ENCODE measurements at places on chromosomes 7 and 10.

- peak; percentile 66 for DNase-seq
Measured at GRCh38 chr7:20329389-20330238, 1.1 kb upstream of the ITGB8 start.

- no peak for DNase-seq
Measured at GRCh38 chr10:126066456-126066855, 170.1 kb downstream of the FANK1 start.

GRCh38 chr10:58859526-58859925 lies 316.9 kb upstream of the PHYHIPL start:
- no peak for DNase-seq

- DNase-seq: no peak
Measured at GRCh38 chr10:55358539-55358938, 557.5 kb upstream of the PCDH15 start.

- DNase-seq: no peak
Measured at GRCh38 chr7:359226-359765, 69.3 kb downstream of the FOXL3 start.

GRCh38 chr10:86017841-86018734 lies 348.5 kb downstream of the GRID1 start:
- no peak for DNase-seq

GRCh38 chr7:70856901-70857630 lies 274.9 kb upstream of the GALNT17 start:
- DNase-seq: peak; percentile 57

DNA sequence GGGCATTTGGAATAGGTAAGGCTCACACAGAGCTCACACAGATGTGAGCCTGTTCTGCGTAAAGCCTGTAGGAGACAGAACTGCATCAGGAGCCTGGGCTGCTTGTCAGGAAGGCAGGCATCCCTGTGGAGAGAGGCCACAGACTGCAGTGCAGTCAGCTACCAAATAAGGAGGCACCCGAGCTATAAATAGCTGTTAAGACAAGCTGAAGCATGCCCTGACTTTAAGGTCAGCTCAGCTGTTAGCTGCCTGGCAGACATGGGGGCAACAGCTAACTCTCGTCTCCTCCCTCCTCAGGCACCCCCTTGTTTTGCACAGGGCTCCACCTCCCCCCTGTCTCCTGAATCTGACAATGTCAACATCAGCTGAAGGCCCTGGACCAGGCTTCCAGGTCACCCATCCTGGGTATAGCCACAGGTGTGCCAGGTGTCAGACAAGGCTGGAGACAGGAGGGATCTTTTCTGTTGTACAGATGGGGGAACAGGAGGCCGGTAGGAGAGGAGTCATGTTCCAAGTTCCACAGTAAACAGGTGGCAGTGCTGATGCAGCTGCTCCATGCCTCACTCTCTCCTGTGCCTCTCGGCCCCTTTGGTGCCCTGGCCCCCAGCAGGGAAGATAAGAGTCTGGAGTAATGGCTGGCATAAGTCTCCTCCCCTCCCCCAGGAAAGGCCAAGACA lies 27.6 kb upstream of the MKRN1 start:
- no peak for DNase-seq

GRCh38 chr10:13769946-13770345 lies 183.2 kb downstream of the PRPF18 start:
- DNase-seq: no peak

DNA sequence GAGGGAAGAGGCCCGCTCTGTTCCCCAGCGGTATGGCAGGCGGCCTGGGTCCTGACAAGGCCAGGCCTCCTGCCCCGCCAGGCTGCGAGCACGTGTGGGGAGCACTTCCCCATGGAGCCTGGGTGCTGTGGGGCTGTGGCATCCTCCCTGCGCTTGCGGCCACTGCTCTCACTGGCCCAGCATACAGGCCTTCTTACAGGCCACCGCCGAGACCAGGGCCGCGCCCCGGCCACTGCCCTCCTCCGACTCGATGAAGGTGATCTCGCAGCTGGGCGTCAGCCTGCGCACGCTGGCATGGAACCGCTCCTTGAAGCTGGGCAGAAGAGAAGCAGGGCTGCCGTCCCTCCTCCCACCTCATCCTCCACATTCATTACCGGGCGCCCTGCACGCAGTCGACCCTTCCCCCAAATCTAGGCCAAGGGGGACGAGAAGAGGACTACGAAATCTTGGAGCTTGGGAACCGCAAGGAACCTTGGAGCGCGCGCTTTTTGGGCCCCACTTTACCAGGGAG lies 3.9 kb upstream of the MYL7 start:
- no peak for DNase-seq

DNA sequence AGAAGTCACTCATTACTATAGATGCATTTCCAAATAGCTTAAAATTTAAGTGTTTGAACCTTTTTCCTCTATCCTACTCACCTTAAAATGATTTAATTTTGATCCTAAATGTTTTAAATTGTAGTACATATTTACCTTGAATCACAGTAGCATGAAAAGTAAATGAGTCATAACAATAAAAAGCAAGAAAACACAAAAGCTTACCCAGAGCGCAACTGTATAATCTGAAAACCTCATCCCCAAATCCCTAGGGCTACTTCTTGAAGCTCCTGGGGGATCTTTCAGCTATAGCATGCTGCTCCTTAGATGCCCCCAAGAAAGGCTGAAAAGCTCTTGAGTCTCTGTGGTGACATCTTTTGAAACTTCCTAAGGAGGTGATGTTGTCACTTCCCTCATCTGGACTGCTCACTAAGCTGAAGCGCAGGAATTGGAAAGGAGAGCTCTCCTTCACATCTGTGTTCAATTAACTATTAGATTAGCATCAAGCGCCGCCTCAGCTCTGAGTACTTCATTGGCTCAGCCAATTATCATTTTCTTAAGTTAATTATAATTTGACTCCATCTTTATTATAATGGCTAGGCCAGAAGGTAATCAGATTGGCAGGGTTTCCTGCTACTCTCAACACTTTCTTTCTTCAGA lies 60.2 kb downstream of the SEMA3E start:
- DNase-seq: no peak

DNA sequence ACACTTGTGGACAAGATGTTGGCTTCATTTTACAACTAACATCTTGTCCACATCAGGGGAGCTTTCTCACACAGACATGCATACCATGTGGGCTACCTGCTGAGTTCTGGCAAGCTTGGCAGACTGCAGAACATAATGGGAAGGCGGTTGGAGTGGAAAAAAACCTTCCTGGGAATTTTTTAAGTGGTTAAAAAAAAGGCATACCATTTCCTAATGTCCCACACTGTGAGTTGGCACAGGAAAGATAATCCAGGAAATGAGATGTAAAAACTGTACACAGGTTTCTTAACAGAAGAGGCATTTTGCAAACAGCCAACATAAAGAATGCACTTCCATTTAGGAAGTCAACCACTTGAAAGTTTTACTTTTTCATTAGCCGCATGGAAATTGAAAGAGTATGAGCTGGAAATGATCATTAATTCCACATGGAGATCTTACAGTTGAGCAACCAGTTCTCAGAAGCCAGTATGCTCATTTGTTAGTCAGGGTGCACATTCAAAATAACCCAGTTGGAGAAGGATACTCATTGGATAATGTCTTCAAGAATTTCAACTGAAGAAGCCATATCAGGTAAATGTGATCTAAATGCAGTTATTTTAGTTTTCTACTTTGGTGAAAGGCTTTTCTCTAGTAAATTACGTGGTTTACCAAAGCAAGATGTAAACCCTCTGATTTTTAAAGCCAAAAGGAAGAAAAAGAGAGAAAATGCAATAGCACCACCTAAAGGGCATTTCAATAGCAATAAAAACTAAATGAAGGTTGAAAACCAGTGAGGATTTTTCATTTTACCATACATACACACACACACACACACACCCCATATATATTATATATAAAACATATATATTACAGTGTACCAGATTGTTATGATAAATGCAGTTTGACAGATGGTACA lies 194.0 kb downstream of the TAX1BP1 start:
- no peak for DNase-seq

- no peak for DNase-seq
Measured at GRCh38 chr7:54550471-54550870, 8.3 kb downstream of the VSTM2A start.

DNA sequence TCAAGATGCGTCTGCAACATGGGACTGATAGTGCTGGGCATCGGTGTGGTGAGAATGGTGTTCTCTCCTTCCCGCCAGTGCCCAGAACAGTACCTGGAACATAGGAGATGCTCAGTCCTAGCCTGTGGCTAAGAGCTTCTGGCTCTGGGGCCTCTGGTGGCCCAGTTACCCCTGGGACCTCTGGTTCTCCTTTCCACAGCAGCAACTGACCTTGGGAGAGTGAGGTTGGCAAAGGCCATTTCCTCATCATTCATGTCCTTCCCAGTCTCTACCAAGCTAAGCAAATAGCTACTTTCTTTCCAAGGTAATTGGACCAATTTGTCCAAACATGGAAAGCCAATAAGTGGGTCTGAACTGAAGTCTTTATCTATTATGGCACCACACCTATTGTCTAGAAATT lies 11.6 kb upstream of the GOLGA7B start:
- no peak for DNase-seq

- DNase-seq: no peak
Measured at GRCh38 chr10:133420579-133420978, 3.8 kb downstream of the SPRN start.

DNA sequence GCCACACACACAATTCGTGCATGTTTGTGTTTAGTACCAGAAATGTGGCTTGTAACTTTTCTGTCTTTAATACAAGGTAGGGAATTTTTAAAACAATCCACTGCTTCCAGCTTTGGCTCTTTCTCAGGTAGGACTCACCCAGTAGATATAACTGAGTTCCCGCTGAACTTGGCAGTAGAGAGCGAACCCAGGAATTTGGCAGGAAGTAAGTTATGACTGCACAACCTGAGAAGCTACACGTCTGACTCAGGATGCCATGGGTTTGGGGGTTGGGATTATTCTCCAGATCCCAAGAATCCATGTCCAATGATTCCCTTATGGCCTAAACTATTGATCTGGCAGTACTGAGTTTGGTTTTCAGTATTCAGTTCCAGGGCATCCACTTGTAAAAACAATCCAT lies 499.7 kb downstream of the CALN1 start:
- DNase-seq: no peak

DNA sequence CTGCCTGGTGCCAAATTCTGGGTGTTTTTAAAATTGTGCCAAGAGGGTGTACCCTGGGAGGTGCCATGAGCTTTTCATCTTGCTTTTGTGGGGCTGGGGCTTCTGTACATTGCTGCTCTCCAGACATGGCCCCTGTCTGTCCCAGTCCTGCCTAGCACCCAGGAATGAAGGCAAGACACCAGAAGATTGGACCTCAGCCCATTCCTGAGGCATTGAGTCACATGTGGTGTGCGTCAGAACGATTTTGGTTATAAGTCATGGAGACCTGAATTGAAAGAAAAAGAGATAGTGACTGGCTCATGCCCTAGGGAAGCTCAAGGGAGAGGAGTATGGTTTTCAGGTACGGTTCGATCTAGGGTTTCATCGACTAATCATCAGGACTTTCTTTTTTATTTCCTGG lies 493.2 kb downstream of the TYW1 start:
- DNase-seq: no peak

DNA sequence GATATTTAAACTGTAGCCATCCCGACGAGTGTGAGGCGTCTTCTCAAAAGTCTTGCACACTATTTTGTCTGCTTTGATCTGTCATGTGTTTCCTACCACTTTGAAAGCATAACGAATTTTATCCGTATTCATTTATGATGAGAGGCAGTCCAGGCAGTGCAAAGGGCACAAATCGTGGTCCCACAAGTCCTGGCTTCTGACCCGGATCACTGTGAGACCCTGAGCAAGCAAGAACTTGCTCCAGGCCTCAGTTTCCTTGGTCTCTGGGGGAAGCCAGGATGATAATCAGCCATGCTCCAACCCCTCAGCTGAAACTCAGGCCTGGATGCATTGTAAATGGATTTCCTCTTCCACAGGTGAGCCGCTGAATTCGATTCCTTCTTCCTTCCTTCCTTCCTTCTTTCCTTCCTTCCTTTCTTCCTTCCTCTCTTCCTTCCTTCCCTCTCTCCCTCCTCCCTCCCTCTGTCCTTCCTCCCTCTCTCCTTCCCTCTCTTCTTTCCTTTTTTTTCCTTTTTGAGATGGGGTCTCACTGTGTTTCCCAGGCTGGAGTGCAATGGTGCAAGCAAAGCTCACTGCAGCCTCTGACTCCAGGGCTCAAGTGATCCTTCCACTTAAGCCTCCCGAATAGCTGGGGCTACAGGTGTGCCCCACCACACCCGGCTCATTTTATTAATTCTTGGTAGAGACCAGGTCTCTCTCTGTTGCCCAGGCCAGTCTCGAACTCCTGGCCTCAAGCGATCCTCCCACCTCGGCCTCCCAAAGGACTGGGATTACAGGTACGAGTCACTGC lies 18.4 kb upstream of the ZKSCAN1 start:
- no peak for DNase-seq

DNA sequence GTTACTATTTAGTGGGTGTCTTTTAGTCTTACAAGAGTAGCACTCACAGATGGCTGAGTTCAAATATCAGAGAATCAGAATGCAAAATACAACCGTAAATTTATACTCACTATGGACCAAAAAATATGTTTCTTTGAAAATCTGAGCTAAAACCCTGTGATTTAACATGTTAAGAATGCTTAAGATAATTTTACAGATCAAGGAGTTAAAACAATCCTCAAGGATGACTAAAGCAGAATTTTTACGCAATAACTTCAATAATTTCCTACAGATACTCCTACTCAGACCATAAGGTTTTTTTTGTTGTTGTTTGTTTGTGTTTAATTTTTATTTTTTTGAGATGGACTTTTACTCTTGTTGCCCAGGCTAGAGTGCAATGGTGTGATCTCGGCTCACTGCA lies 47.9 kb upstream of the CCDC6 start:
- no peak for DNase-seq

- DNase-seq: no peak
Measured at GRCh38 chr7:156493942-156494341, 146.6 kb upstream of the RNF32 start.

GRCh38 chr7:116899308-116899707 lies 36.9 kb downstream of the CAPZA2 start:
- no peak for DNase-seq

- DNase-seq: no peak
Measured at GRCh38 chr7:78224923-78225322, 426.4 kb downstream of the PHTF2 start.

GRCh38 chr7:72493850-72494661 lies 81.9 kb upstream of the CALN1 start:
- peak; percentile 71 for DNase-seq

DNA sequence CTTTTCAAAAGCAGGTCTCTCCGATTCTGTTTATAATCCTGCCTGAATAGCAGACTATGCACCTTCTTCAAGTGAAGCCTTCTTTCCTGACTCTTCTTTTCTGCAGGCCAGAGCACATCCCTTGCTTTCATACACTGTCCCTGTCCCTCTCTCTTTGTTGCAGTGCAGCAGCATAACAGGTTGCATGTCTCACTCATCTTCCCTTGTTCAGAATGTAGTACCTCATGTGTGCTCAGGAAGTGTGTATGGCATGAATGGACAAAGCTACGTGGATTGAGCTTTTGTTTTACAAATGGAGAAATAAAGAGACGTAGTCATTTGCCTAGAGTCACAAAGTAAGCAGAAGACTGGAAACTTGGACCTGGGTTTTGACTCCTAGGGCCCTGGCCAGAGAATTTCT lies 68.0 kb downstream of the PTPRZ1 start:
- DNase-seq: no peak

DNA sequence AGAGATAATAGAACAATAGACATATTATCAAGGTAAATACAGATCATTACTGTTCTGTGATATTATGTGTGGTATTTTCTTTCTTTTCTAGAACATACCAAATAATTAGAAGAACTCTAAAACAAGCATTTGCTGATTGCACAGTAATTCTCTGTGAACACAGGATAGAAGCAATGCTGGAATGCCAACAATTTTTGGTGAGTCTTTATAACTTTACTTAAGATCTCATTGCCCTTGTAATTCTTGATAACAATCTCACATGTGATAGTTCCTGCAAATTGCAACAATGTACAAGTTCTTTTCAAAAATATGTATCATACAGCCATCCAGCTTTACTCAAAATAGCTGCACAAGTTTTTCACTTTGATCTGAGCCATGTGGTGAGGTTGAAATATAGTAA lies 185.5 kb downstream of the CFTR start:
- DNase-seq: no peak

Measured in GM13976 (cell line).